ENCODE measurements at places on chromosomes 13 and 19.

GRCh38 chr19:7858109-7858770, 15.9 kb downstream of the PRR36 start:
- DNase-seq, result no peak

GRCh38 chr19:34806976-34807860, 34.2 kb upstream of the ZNF599 start:
- DNase-seq, result no peak

GRCh38 chr19:19308373-19308772, 11.9 kb downstream of the SUGP1 start:
- DNase-seq, result no peak

- DNase-seq, result no peak
Measured at GRCh38 chr19:11577451-11578257, at the start of gene ACP5. Gene ACP5, minus strand, starts transcription at chr19:11577645. Its CDS starts 328 bp downstream, at chr19:11577317.

DNA sequence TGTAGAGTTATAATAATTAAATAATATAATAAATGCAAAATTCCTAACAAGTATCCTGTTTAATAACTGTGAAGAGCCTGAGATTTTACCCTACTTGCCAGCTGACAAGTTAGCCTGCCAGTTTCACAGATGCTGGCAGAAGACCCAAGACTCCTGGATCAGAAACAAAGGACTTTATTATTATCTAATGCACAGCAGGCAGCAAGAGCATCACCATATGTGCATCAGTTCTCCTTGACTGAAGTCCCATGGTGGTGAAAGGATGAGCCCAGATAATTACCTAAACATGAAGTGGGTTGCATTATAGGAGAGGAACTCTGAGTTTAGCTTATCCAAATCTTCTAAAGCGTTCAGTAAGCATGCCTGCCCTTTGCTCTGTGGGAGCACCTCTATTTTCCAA, 39.1 kb upstream of the MTIF3 start:
- DNase-seq, result no peak
